ENCODE measurements at places on chromosomes 7 and 10.

- no peak for DNase-seq
These were observed 71.6 kb downstream of the THSD7A start for GRCh38 chr7:11760372-11760771.

GRCh38 chr10:76190634-76191270 is 759.3 kb downstream of the LRMDA start:
- DNase-seq: no peak

- no peak for DNase-seq
These were observed 55.3 kb downstream of the CSGALNACT2 start for GRCh38 chr10:43193496-43194080.

GRCh38 chr7:20783700-20784387 is 2.8 kb downstream of the SP8 start:
- DNase-seq: no peak

DNA sequence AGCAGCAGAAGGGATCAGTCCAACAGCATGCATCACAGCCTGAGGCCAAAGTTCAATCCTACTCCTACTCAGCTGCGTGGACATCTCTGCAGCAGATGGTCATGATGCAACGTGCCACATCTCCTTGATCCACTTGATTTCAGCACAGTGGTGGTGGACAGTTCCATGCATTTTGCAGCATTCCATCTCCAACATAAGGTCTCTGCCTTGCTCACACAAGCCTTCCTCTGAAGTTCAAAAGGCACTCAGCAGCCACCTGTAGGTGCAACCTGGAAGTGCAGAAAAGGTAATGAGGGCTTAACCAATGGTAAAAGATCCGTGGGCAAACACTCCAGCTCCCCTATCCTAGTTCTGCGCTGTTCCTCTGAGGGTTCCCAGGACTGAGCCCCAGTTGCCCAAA is 57.5 kb upstream of the CHCHD3 start:
- DNase-seq: peak; percentile 1

GRCh38 chr7:116652793-116653192 is 19.2 kb upstream of the MET start:
- DNase-seq: no peak

GRCh38 chr10:102235598-102235920 is 5.8 kb downstream of the PITX3 start:
- DNase-seq: no peak

GRCh38 chr10:69419096-69419743 is 2.5 kb upstream of the TACR2 start:
- DNase-seq: no peak

GRCh38 chr10:74859546-74859945 is 33.1 kb downstream of the KAT6B start:
- DNase-seq: no peak

- no peak for DNase-seq
These were observed 245.5 kb upstream of the GRB10 start for GRCh38 chr7:51027935-51028830.

GRCh38 chr10:7458556-7458955 is 47.7 kb upstream of the SFMBT2 start:
- no peak for DNase-seq

DNA sequence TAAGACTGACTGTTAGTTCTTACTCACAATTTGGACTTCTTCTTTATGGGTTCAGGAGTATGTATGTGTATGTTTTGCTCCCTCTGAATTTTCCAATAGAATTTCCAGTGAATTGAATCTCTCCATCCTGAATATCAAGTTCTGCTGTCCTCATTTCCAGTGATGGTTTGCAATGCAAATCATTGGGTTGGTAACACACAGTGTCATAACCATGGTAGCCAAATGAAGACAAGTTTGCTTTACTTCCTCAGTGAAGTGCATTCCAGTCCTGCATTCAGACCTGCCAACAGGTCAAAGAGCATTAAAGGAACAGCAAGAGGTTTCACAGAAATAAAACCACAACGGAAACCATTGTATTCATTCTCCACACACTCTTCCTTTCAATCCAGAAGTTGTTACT is 15.2 kb downstream of the ITPRID1 start:
- no peak for DNase-seq

All from stimulated activated CD4-positive, alpha-beta T cell treated with anti-CD3 and anti-CD28 coated beads, Interleukin-1b, Interleukin-23, amount 100 ng/mL, for 48 hours (primary cell).